NCI-H526 treated with DMSO at 0.1 percent for 48 hours (cell line): ENCODE measurements at places on chromosomes 3 and 15.

DNA sequence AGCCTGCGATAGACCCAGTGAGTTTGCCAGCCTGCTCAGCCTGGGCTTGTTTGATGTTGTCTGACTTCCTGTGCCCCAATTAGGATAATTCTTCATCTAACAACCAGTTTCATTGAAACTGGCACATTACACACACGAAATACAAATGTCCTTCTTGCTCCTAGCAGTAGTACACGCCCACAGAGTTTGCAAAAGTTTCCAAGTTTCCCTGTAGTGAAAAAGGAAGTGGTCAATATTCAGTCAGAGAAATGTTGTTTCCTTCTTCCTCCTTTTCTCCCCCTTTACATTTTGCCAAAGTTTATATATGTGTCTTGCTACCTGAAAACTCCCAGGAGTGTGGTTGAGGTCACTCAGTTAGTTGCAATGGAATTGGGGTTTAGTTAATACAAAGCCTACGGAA is 58.4 kb upstream of the LRTM1 start:
- DNase-seq: no peak

- DNase-seq: no peak
These were observed 52.2 kb upstream of the FAM98B start for GRCh38 chr15:38401701-38402100.

DNA sequence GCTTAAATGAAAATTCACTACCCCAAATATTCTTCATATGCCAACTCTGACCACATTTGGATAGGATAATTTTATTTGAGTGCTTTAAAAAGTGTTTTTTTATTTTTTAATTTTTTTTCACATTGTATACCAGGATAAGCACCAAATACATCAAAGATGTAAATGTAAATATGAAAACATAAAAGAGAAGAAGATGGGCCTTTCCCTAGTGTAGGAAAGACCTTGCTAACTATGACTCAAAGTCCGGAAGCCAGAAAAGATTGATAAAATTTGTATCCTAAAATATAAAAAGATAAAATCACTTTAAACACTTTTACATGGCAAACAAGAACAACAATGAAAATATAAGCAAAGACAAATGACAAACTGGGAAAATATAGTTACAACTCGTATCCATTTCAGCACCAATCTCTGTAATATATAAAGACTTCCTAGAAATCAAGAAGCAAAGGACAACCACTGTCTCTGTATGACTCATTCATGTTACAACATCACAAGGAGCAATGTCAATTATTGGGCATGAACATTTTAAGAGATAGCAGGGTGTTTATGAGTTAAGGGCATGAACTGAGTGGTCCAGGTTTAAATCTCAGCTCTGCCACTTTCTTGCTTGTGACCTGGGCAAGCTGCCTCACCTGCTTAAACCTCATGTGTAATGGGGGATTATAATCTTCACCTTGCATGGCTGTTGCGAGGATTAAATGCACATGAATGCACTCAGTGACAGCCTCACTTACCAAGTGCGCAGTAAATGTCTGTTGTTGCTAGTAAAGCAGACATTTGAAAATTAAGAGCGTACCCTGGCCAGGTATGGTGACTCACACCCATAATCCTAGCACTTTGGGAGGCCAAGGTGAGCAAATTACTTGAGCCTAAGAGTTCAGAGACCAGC is 25.3 kb upstream of the ARHGEF3 start:
- DNase-seq: no peak

- DNase-seq: no peak
These were observed 3.9 kb upstream of the MAP1A start for GRCh38 chr15:43513550-43513949.

GRCh38 chr3:136982520-136983138 is 24.8 kb downstream of the IL20RB start:
- DNase-seq: no peak

GRCh38 chr3:148054999-148055398 is 642.7 kb upstream of the AGTR1 start:
- no peak for DNase-seq

- no peak for DNase-seq
These were observed 242.5 kb downstream of the CADPS start for GRCh38 chr3:62632510-62633294.

DNA sequence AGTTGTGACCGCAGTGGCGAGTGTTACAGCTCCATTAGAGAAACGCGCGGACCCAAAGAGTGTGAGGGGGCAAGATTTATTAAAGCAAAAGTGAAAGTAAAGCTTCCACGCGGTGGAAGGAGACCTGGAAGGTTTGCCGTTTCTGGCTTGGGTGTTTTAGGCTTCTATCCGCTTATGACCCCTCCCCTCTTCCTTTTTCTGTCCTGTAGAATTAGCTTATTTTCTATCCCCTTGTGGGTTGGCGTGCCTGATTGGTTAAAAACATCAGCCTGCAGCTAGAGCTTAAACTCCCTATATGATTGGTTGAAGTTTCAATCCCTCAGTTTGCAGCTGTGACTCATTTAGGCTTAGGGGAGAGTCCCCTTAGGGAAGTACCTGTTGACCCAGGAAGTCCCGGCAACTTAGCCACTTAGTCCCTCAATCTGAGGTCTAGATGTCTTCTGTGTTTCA is 39.6 kb downstream of the C3orf38 start:
- DNase-seq: no peak

DNA sequence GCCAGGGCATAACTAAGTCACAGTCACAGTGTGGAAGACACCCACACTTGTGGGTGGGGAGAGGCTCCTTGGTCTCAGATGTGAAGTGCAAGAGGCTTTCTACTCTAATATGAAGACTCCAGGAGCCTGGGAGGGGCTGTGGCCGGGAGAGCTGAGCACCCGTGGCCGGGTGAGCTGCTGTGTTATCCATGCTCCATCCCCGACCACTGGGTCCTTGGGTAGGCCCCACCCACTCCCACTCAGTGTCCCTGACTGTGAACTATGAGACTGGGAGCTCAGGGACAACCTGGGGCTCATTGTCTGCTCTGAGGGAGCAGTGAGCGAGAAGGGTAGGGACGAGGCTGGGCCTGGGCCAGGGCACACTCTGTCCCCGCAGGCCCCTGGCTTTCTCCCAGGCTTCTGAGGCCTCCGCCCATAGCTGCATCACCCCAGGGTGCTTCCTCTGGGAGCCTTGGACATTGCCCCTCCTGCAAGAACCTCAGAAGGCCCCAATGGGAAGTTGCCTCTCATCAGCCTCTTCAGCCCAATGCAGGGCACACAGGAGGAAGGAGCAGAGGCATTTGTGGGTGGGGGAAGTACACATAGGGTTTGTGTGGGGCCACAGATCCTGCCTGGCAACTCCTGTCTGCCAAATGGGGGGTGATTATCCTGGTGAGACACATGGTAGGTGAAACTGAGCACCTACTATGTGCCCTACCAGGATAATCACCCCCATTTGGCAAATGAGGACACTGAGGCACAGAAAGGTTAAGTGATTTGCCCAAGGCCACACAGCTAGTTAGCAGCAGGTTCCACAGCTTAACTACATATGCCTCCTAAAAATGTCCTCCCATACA is 2.4 kb downstream of the ANPEP start:
- DNase-seq: no peak

DNA sequence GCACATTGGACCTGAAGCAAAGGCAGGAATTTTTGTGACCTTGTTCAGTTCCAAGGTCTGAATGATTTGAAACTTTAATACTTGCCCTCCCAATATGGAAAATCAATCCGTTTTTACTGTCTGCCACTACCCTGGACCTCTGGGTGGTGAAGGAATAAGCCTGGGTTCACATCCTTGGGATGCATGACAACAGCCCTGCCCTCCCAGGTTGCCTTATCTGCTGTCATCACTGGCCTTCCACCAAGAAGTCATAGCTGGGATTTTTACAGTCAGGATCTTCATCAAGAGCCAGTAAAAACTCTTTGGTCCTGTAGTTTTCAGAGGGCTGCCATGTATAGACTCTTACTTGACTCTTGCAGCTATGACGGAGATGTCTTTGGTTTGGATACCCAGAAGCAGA is 128.6 kb downstream of the MYLK start:
- DNase-seq: no peak

GRCh38 chr15:67836477-67836876 is 3.4 kb downstream of the RNU6-1 start:
- DNase-seq: no peak

DNA sequence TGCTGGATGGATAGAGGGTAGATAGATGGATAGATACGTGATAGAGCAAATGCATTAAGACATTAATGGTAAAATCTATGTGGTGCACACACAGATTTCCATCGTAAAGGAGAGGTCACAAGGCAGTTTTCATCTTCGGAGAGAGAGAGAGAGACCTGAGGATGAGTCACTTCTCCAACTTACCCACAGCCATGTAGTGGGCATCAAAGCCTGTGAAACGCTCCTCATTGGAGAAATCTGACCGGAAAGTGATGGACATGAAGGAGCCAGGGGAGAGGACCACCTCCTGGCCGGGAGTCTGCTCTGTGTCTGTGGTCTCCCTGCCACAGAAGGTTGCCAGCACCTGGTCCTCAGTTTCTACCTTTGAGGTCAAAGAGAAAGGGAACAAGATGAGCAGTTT is 29.2 kb downstream of the MASP1 start:
- no peak for DNase-seq

DNA sequence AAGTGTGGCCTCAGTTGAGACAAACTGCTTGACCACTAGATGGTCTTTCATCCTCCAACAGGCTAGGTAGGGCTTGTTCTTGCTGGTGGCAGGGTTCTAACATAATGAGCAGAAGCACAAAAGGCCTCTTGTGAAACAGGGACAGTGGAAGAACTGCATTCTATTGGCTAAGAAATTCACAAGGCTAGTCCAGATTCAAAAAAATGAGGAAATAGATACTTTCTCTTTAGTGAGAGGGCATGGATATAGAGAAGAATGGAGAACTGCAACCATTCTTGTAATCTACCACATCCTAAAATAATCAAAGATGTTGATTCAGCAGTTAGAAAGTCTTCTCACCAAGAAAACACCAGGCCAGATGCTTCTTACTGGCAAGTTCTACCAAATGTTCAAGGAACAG is 143.7 kb upstream of the LRIG1 start:
- no peak for DNase-seq

- DNase-seq: peak; percentile 78
These were observed 901 bp downstream of the ALCAM start for GRCh38 chr3:105367406-105368213.

GRCh38 chr15:34726406-34727100 is 28.2 kb downstream of the GJD2 start:
- no peak for DNase-seq

DNA sequence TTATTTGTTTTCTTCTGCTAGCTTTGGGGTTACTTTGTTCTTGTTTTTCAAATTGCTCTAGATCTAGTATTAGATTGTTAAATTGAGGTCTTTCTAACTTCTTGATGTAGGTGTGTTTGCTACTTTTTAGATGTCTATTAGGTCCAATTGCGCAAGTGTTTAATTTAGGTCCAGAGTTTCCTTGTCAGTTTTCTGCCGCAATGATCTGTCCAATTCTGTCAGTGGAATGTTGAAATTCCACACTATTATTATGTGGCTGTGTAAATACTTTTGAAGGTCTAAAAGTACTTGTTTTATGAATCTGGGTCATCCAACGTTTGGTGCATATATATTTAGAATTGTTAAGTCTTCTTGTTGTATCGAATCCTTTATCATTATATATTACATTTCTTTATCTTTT is 324.4 kb upstream of the SGO1 start:
- no peak for DNase-seq

DNA sequence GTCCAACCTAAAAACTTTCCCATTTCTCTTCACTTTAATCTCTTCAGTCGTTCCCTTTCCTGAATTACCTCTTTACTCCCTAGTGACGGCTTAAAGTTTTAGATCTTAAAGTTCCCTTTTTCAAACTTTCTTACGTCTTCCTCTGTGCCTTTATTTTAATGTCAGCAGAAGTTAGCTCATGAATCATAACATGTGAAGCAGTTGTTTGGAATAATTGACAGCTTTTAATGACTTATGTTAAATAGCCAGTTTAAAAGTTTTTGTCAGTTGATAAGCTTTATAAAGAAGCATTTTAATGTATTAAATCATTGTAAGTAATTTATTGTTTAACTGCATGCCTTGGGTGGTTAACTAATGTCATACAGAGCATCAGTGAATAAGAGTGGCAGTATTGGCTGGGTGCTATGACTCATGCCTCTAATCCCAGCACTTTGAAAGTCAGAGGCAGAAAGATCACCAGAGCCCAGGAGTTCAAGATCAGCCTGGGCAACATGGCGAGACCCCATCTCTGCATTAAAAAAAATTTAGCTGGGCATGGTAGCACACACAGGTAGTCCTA is 33.9 kb downstream of the PIK3CA start:
- no peak for DNase-seq

DNA sequence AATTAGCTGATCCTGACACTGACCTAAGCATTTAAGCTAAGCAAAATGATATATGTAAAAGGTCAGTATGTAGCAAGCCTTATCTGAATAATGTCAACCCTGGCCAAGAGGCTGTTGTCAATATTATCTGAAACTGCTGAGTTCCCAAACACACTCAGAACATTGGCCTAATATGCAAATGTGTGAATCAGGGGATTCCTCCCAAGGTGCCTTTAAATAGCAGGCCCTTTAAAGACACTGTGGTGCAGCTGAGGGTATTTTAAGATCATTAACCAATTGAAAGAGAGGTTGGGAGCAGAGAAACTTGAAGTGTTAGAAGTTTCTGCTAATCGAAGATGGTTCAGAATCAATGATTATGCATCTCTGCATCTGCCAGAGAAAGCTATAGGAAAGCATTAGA is 207.0 kb downstream of the NTRK3 start:
- DNase-seq: no peak

- no peak for DNase-seq
These were observed 19.4 kb upstream of the ADAMTS7 start for GRCh38 chr15:78830514-78831228.

DNA sequence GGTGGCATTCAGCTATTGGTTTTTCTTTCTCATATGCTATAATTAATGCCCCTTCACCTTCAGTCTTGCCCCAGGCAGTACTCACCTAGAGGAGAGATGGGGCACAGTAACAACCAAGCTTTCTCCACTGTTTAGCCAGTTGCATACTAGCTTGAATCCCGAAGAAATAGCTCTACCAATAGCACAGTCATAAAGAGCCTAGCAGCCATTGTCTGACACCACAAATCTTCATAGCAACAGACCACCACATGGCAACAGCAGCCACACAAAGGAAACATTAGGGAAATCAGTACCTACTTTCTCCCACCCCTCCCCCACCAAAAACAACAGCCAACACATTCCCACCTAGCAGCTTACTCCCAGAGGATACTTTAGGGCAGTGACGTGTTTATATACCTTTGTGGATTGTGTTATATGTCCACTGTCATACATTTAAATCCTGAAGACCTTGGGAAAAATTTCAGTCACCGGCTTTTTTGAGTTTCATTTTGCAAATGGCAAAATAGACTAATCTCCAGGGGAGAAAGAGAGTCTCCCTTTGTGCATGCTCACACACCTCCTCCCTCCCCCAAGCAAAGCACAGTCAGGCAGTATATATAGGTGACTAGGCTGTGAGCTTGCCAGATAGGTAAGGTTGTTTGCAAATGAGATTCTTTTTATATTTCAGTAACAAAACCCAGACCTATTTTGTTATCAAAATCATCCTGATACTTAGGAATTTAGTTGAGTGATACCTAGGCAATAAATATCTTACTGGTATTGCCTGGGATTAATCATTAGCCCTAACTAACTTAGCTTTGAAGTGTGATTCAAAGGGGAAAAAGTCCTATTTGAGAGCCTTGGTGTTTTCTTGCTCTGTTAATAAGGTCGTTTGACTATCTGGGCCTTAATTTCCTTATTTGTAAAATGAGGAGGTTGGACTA is 140.6 kb downstream of the RBPMS2 start:
- peak; percentile 97 for DNase-seq

- no peak for DNase-seq
These were observed 100.1 kb downstream of the VGLL3 start for GRCh38 chr3:86890741-86891396.

- DNase-seq: no peak
These were observed 123.3 kb upstream of the CTNNB1 start for GRCh38 chr3:41075975-41076374.
